ENCODE measurements at places on chromosomes 1 and 21.

DNA sequence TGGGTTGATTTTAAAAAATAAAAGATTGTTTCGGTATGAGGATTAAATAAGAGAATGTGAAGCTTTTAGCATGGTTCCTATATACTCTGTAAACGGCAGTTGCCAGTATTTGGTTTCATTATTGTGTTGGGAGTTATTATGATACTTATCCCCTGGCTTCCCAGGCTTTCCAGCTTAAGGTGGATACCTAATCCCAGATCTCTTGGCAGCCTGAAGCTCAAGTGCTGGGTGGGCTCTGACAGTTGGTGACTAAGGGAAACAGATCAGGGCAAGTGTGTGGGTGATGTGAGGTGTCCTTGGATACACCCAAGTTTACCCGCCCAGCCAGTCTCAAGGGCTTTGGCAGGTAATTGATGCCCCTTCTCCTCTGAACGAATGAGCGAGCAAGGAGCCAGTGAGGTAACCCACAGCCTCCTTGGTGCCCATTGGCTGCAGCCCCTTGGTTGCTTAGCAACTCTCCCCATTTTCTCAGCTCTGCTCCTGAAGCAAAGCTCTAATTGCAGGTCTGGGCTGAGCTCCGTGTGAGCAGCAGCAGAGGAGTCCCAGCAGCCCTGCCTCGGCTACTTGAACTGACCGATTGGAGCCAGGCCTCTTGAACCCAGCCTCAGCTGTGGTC lies 6.1 kb downstream of the IPO13 start:
- DNase-seq, result no peak

- no peak for DNase-seq
Measured at GRCh38 chr1:115953180-115953579, 23.1 kb upstream of the SLC22A15 start.

GRCh38 chr1:175865041-175865766 lies 121.8 kb upstream of the TNR start:
- DNase-seq, result no peak

DNA sequence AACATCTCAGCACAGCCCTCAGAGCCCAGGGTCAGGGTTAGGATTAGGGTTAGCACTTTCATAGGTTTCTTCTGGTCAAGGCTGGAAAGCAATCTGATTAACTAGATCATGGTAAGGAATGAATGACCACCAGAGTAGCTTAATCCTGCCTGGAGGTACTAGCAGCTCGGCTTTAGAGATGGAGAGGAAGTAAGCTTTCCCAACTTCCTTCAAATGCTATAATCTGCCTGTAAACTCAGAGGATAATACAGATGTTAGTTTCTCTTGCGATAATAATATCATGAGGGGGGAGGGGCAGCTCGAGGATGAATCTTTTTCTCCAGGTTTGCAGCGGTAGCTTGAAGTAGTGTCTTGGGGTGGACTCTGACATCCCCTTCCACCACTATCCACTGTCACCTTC lies 194.9 kb downstream of the HIVEP3 start:
- no peak for DNase-seq
